ENCODE measurements at places on chromosomes 16 and 17.

DNA sequence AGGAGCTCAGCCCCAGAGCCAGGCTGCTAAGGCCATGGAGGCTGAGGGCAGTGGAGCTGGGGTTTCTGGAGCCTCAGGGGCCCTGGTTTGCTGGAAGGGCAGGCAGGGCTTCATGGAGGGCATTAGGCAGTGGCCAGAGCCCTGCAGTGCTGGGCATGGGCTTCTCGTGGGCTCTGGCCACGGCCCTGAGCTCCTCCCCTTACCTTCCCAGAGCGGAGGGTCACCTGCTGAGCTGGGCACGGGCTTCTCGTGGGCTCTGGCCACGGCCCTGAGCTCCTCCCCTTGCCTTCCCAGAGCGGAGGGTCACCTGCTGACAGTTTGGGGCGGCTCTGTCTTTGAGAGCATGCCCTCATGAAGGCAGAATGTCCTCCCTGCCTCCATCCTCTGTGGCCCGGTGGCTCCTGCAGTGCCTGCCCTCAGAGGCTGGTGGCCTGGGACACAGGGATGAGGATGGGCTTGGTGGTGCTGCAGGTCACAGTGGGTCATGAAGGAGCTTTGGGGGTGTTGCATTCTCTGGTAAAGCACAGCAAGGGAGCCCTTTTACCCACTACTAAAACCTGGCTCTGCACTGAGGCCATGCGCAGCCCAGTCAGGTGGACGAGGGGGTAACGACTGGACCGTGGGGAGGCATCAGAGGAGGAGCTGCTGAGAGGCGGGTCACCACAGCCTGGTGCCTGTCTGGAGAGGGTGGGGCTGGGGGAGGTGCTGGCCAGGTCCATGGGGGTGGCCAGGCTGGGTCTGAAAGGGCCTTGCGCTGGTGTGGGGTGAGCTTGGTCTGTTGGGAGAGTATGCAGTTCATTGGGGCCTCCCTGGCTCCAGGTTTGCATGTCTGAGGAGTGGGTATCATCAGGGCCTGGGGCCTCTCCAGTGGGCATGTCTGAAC, 2.9 kb upstream of the RNPS1 start:
- no peak for DNase-seq

- no peak for DNase-seq
These were observed 268.9 kb upstream of the MAF start for GRCh38 chr16:79869304-79870015.

DNA sequence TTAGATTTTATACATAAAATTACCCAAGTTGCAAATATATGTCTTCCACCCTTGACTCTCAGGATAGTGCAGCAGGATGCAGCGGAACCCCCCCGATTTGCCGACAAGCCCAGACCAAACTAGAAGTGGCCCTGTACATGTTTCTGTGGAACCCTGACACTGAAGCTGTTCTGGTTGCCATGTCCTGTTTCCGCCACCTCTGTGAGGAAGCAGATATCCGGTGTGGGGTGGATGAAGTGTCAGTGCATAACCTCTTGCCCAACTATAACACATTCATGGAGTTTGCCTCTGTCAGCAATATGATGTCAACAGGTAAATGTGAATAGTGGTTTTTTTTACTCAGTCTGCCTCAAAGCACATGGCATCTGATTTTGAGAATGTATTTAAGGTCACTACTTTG, 70.7 kb downstream of the OMG start:
- no peak for DNase-seq

DNA sequence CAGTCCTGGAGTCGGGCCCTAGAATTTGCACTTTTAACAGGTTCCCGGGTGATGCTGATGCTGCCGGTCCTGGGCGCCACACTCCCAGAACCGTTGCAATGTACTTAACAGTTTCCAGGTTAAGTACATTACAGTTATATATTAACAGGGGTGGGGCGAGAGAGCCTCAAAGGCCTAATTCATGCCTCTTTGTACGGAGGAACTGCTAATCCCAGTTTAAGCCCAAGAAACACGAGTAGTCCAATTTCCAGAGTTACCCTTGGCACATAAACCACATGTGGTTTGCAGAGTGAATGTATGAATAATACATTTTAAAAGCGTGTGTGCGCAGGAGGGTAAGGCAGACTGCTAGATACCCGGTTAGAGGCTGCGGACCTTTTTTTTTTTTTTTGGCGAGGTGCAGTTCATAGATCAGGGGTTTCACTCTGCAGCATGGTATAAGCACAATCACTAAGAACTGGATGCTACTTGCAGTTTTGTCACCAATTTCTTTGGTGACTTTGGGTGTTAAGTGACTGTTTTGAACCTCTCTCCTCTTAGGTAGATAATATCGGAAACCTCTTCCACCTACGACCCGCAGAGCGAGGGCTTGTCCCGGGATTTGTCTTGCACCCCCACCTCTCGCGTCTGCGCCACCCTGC, 713 bp downstream of the COX11 start:
- DNase-seq: peak; percentile 53

All from GM03348 (cell line).